ENCODE measurements at places on chromosomes 11 and 22.

GRCh38 chr22:20174785-20175596 lies 24.1 kb upstream of the CCDC188 start:
- no peak for DNase-seq

GRCh38 chr22:46851941-46852340 lies 89.5 kb downstream of the TBC1D22A start:
- DNase-seq: no peak

DNA sequence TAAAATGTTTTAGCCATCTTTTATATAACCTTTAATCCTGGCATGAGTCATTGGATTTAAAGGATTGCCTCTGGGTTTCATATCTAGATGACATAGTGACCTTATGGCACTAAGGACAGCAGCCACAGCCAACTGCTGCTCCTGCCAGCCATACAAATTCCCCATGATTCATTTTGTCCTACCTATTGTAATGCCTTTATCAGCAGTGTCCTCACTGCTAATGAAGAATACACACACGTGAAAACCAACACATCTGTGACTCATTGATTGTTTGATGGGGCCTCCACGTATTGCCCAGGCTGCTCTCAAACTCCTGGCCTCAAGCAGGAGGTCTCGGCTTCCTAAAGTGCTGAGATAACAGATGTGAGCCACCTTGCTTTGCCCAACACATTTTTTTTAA lies 1.8 kb downstream of the LDHAL6A start:
- DNase-seq: peak; percentile 13

DNA sequence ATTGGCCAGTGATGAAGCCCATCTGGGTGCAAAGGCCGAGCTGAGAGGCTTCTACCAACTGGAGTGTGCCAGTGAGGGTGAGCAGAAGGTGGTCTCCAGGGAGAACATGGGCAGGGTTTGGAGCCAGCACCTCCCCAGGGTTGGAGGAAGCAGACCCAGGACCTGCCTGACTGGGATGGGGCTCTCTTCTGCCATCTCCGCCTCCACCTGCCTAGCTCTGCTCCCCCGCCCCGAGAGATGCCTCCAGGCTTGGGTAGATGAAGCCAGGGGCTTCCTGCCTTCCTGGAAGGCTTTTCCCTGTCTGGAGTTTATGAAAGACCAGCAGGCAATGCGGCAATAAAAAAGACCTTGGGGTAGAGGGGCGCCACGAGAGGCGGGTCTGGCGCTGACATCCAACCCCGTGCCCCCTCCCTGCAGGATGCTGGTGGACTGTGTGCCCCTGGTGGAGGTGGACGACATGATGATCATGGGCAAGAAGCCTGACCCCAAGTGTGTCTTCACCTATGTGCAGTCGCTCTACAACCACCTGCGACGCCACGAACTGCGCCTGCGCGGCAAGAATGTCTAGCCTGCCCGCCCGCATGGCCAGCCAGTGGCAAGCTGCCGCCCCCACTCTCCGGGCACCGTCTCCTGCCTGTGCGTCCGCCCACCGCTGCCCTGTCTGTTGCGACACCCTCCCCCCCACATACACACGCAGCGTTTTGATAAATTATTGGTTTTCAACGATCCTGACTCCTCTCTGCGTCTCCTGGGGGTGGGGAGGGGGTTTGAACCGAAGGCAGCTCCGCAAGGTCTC lies 3.3 kb downstream of the SELENOM start:
- DNase-seq: no peak

- no peak for DNase-seq
Measured at GRCh38 chr11:23370580-23371275, 510.5 kb upstream of the CCDC179 start.

DNA sequence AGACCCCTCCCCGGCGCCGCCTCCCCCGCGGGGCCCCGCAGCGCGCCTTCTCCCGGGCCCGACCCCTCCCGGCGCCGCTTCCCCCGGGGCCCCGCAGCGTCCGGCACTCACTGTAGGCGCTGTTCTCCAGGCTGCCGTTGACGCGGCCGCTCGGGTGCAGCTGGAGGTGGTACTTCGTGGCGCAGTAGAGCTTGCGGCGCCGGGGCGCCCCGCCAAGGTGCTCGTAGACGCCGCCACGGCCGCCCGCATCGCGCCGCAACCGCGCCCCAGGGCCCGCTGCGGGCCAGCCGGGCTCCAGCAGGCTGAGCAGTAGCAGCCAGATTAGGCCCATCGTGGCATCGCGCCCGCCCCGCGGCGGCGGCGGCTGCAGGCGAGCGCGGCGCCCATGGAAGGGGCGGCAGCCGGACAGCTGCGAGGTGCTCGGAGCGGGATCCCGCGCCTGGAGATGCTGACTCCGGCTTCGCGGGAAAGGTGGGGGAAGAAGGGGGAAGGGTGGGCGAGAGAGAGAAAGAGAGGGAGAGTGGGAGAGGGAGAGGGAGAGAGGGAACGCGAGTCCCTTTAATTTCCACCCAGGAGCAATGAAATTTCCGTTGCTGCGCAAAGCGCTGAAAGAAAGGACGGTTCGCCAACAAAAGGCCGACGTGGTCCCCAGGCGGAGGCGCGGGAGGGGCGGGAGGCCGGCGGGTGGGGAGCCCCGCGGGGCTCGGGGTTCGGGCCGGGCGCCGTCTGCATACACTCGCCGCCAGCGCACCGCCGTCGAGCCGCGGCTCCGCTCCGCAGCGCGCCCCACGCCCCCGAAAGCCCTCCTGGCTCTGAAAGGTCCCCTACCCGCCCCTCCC lies at the start of gene FGF3:
FGF3 (minus strand) TSS at position 814 of the 839 bp plus-strand sequence; CDS start at position 331, 483 bp downstream.
- peak; percentile 44 for DNase-seq

- no peak for DNase-seq
Measured at GRCh38 chr11:20093775-20094174, 66.5 kb downstream of the DBX1 start.

GRCh38 chr22:37345863-37346504 lies 63.7 kb downstream of the CYTH4 start:
- peak; percentile 87 for DNase-seq

DNA sequence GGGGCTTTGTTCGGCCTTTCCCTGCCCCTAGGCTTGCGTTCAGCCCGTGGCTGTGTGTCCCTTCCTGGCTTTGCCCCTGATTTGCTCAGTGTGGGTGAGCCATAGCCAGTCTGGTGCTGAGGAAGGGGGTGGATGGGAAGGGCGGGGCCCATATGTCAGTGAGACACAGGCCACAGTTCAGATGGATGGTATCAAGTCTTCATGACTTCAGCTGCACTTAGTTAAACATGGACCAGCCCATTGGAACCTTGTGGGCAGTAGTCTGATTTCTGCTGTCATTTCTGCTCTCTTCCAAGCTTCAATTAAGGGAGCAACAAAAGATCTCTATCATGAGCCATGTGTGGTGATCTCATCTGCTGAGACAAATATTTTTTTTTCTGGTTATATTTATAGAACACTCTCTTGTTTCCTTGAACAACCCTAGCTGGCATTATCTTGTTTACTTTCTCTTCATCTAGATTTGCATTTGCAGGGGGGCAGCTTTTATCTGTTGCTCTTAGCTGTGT lies 21.6 kb upstream of the PEX26 start:
- no peak for DNase-seq

DNA sequence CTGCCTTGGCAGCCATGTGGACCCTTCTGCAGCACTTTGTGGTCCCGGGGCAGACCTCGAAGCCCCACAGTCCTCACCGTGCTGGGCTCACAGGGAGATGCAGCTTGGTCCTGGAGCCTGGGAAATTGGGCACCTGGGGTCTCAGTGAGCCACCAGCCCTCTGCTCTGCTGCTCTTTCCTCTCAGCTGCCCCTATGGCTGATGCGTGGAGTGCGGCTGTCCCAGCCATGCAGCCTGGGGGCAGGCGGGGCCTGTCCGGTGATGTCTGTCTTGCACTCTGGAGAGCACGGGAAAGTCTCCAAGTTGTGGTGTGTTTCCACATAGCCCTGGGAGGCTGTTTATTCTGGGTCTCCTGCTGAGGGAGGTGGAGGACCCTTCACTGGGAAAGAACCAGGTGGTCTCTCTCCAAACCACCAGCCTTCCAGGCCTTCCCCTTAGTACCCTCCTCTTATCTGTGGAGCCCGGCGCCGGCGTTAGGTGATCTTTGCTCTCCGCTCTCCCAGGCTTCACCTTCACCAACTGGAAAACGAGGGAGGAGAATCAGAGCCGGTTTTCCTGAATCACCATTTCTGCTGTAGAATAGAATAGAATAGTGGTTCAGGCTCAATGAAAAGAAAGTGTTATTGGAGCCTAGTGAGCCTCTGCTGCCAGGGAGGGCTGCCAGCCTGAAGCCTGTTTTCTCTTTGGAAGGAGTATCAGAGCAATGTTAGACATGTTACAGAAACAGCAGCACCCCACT lies 41.2 kb upstream of the GRAMD4 start:
- DNase-seq: no peak

- no peak for DNase-seq
Measured at GRCh38 chr22:32859743-32860142, 58.2 kb downstream of the TIMP3 start.

DNA sequence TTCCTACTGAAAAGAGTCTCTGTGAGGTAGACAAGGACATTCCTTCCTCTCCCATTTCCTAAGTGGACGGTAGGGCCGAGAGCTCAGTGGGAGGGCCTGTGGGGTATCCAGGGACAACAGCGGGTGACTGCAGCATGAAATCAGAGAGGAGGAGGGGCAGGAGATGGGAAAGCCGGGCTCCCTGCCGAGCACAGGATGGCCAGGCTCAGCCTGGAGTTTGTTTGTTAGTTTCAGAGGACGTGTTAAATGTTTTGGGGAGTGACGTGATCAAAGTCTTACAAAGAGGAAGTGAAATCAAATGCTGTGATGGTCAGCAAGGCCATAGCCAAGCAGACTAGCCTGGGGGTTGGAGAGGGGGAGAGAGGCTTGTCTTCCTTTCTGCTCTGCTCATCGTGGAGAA lies 152.7 kb downstream of the ADAMTS15 start:
- DNase-seq: peak; percentile 24

DNA sequence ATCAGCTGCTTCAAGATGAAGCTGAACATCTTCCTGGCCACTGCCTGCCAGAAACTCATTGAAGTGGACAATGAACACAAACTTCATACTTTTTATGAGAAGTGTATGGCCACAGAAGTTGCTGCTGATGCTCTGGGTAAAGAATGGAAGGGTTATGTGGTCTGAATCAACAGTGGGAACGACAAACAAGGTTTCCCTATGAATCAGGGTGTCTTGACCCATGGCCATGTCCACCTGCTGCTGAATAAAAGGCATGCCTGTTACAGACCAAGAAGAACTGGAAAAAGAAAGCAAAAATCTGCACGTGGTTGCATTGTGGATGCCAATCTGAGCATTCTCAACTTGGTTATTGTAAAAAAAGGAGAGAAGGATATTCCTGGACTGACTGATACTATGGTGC lies 22.2 kb upstream of the BIRC3 start:
- no peak for DNase-seq

DNA sequence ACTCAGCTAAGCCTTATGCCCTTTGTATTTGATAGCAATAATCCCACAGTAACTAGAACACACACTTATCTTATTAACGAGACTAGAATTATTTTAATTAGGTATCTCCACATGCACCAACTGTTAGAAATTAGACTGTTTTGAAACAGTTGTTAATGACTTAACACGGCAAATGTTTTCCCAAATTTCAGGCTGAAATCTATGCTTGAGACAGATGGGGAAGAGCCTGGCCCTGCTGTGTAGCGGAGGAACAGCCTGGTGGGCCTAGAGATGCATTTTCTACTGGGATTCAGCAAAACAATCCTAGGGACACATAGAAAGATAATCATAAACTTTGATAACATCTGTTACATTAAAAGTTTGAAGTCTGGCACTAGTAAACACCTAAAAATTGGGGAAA lies 273.4 kb downstream of the TTC28 start:
- no peak for DNase-seq

GRCh38 chr11:14228356-14228755 lies 130.6 kb downstream of the RRAS2 start:
- DNase-seq: no peak

DNA sequence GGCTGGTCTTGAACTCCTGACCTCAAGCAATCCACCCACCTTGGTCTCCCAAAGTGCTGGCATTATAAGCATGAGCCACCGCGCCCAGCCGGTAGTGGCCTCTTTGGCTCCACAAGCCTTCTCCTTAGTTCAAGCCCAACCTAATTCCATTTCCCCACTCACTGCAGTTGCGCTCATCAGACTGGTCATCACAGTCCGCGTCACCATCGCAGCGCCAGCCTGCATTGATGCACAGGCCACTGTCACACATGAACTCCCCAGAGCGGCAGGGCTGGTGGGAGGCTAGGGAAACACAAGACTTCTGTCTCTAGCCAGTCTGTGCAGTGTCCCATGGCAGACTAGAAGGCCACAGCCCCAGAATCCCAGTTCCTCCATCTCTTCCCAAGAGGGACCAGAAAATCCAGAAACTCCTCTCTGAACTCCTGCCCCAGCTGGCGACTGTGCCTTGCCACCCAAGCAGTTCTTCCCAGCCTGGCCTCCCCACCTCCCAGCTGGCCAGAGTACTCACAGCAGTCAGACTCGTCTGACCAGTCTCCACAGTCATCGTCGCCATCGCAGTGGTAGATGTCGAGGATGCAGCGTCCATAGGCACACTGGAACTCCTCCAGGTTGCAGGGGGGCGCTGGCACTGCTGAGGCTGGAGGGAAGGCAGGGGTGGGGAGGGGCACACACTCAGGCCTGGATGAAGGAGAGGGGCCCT lies 19.8 kb downstream of the LRP4 start:
- no peak for DNase-seq

- DNase-seq: no peak
Measured at GRCh38 chr11:108324587-108324986, 101.7 kb downstream of the ATM start.

DNA sequence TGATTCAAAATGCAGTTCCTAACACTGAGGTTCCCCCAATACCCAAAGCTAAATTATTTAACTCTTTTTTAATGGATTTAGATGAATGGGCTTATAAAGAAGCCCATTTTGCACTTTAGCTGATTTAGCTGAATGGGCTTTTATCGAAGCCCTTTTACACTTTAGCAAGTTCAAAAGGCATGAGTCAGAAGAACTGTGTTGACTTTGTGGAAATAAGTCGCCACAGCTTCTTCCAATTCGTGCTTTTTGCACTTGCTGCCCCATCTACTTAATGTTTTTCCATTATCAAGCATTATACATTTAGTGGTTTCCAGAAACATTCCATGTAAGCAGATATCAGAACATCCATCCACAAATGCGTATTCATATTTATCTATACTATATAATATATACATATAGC lies 20.5 kb upstream of the GRIA4 start:
- no peak for DNase-seq

- DNase-seq: no peak
Measured at GRCh38 chr22:43967069-43967468, 11.8 kb downstream of the SAMM50 start.

DNA sequence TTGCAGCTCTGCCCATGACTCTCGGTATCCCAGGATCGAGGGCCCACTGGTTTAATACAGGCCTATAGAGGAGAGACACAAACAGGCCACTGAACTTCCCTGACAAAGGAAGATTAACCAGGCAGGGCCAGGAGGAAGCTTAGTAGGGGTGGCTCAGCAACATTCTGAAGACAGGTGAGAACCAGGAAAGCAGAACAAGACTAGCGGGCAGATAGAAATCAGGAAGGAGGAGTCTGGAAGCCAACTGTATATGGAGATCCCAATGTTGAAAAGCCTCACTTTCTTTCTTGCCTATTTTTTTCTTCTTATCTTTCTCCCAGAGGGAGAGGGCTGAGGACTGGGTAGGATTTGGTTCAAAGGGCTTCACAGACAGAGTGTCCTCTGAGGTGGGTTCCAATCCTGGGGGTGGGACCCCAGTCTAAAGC lies 5.4 kb downstream of the PI4KA start:
- no peak for DNase-seq

All from urothelium cell line (cell line).